ENCODE measurements at places on chromosomes 7 and 10.
A peak's percentile ranks its signal among the peaks of the same experiment; 100 is the strongest.

DNA sequence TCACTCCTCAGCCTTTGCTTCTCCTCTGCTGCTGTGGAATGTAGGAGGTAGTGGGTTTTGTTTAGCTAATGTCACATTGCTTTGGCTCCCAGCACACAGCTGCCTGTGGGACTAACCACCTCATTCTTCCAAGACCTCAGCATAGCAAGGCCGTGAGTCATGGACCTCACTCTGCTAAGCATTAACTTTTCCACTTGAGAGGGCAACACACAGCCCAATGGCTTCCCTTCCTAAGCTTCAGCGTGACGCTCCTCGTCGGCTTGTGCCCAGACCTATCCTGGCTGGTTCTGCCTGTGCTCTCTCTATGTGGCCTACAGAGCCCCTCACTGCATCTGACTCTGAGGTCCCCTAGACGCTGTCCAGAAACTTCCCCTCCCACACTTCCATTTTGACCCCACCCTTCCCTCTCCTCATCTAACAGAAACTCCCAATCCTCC is 23.3 kb downstream of the MYOF start:
- no peak for DNase-seq

- DNase-seq: no peak
Observed at GRCh38 chr10:52665821-52666220, 106.8 kb downstream of the MBL2 start.

DNA sequence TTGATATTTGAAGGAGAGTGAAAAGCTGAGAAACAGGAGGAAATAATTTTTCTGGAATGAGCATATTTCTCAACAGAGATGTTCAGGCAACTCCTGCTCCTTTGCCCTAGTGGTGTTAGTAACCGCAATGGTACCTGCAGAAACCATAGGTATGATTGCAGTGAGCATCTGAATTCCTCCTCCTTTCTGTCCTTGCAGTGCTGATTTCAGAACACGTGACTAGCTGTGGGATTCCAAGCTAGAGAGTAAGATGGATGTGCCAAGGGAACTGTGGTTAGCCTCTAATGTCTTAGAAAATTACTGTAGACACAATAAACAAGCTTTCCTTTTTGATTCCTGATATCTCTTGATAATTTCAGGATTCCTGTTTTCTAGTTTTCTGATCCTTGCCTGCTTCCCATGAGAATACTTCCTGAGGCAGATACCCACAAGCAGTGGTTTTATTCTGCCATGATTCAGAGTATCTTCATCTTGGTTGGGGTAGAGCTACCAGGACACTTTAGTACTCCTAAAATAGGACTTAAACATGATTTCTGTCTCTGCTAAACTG is 27.5 kb downstream of the LRGUK start:
- DNase-seq: no peak

DNA sequence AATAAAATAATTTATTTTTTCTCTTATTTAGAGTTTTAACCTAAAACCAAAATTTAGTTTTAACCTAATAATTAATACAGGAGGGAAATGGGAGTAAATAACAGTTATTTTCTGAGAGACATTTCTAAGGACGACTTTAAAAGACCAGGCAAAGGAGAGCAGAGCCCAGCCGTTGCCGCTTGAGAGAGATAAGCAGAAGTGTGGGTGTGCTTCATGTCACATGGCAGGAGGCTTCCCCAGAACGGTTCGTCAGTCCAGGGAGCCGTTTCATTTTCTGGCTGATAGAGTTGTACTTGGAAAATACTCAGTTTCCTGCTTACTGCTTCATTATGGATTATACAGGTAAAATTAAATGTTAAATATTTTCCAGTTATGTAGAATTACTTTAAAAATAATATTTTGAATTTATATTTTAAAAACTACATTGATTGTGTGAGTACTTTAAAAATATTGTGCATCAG is 61.4 kb downstream of the ST7 start:
- DNase-seq: peak; percentile 82

- no peak for DNase-seq
Observed at GRCh38 chr10:9015447-9015846, 961.0 kb downstream of the GATA3 start.
